ENCODE measurements at places on chromosomes 1 and 21.

- no peak for DNase-seq
Observed at GRCh38 chr1:55043011-55043410, 3.7 kb downstream of the PCSK9 start.

- DNase-seq, result no peak
Observed at GRCh38 chr1:199706826-199707606, 320.5 kb upstream of the NR5A2 start.

GRCh38 chr1:201557572-201557958, 18.6 kb downstream of the NAV1 start:
- DNase-seq, result no peak

GRCh38 chr1:212110617-212111016, 75.1 kb downstream of the DTL start:
- DNase-seq, result no peak

- DNase-seq, result no peak
Observed at GRCh38 chr21:41213021-41213420, 45.1 kb downstream of the BACE2 start.
